GM03348 (cell line): ENCODE measurements at places on chromosomes 4 and X.

- no peak for DNase-seq
These were observed 121.6 kb upstream of the TRIM2 start for GRCh38 chr4:153082322-153083301.

DNA sequence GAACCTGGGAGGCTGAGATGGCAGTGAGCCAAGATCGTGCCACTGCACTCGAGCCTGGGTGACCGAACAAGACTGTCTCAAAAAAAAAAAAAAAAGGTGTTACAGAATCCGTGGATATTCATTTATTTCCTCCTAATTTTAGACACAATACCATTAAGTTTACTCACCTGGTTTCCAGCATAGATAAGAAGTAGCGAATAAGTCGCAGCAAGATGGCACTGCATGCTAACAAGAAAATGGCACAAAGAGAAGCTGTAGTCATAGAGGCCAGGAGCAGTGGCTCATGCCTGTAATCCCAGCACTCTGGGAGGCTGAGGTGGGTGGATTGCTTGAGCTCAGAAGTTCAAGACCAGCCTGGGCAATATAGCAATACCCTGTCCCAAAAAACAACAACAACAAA lies 17.0 kb upstream of the MOB1B start:
- DNase-seq = no peak

DNA sequence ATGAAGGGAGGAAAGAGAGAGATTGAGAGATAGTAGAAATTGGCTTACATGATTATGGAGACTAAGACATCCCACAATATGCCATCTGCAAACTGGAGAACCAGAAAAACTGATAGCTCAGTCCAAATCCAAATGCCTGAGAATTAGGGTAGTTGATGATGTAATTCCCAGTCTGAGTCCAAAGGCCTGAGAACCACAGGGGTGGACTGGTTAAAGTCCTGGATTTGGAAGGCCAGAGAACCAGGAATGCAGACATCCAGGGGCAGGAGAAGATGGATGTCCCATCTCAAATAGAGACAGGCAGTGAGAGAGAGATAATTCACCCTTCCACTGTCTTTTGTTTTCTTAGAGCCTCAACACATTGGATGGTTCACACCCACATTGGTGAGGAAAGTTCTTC lies 345.7 kb upstream of the SPANXN4 start:
- no peak for DNase-seq

GRCh38 chr4:16150716-16151115 lies 66.9 kb upstream of the PROM1 start:
- no peak for DNase-seq

DNA sequence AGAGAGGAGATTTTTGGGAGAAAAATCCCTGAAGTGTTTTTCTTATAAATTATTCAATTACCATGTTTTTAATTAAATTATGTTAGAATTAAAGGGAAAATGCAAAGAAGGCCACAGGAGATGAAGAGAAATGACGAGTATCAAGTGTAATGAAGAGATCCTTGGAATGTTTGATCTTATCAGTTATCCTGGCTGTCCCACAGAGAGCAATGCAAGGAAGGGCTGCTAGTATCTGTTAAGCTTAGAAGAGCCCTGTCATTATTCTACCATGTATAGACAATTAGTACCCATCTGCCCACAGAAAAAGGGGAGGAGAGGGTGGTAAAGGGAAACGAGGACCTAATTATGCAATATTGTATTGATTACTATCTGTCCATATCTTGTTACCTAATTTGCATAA lies 257.1 kb downstream of the BANK1 start:
- no peak for DNase-seq

GRCh38 chrX:130995439-130995838 lies 62.7 kb upstream of the ARHGAP36 start:
- no peak for DNase-seq

GRCh38 chr4:168593399-168593798 lies 96.5 kb downstream of the PALLD start:
- DNase-seq = no peak

DNA sequence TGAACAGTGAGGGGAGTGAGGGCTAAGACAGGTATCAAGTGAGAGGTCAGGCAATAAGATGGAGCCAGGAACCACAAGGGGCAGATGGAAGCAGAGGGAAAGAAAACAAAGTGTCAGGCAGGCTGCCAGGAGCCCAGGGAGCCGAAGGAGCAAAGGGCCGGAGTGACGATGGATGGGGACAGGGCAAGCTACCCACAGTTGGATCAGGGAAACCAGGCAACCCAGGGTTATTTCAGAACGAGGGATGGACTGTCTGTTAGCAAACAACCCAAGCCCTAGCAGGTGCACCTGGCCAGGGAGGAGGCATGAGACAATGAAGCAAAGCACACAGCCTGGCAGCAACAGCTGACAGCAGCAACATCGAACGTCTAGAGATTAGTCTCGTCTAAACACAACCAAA lies 39.2 kb downstream of the SEL1L3 start:
- DNase-seq = no peak

DNA sequence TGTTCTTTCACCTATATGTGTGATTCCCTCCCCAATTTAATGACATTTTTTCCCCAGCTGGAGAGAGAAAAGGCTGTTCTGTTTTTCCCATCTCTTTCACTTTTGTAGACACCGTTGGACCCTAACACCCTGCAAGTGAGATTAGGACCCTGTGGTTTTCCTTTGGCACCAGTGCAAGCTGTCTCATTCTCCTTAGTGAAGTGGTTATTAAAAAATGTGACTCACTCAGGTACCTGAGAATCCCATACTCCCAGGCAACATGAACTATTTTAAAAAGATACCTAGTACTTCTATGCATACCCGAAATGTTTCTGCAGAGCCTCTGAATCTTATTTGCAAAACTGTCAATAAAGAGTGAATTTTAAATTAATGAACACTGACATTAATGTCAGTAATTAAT lies 175.7 kb upstream of the TBC1D9 start:
- no peak for DNase-seq

DNA sequence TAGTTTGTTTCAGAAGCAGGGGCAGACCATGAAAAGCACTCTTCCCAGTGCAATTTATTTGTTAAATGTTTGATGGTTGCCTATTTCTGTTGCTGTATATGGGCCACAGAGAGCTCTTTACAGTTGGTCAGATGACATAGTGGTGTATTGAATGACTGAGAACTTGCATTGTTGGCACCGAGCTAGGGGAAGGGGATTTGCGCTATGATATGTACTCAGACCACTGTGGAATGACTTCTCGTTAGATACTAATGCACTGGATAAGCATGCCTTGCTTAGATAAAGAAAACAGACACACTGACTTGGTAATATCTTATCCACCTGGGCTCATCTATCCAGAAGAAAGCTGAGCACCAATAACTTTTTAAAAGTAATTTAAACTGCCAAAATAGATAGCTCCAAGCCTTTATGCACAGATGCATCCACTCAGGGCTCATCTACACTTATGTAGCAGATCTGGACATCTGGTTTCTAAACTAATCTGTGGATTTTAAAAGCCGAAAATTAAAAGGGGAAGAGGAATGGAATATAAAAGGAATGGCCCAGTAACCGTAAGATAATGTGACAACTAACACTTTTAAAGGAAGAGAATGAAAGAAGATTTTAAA lies 132.7 kb downstream of the GATB start:
- no peak for DNase-seq

DNA sequence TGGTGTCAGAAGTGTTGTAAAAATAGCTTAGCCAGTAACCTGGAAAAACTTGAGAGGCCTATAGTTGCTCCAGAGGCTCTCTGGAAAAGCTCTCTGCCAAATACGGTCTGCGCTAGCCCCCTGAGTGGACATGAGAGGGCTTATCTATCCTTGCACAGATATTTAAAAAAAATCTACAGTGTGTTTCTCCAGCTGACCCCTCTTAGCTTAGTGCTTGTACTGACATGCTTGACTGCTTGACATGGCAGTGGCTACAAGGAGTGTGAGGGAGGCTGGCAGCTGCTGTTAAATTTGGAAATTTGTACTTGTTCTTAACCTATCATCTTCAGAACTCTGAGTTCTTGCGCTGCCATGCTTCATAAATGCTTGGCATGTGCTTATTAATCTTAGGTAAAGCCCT lies 229.2 kb downstream of the RBMX2 start:
- DNase-seq = no peak

GRCh38 chrX:102745513-102745856 lies 24.9 kb downstream of the GPRASP3 start:
- DNase-seq = no peak

DNA sequence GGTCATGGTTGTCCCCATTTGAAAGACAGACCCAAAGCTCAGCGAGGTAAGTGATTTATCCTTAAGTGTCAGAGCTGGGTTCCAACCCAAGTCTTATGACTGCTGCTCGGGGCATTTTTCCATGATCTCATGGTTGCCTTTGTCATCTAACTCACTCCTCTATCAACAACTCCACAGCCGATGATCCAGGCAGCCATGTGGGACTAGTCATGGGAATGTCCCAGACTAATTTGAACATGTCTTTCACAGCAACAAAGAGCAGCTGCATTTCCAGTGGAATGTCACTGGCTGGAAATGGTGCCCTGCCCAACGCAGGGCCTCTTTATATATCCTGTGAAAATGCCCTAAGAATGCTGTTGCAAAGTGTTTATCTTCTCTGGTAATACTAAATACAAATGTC lies 284.8 kb upstream of the PPARGC1A start:
- no peak for DNase-seq

- peak; percentile 45 for DNase-seq
These were observed 57.9 kb downstream of the MND1 start for GRCh38 chr4:153402366-153402765.

DNA sequence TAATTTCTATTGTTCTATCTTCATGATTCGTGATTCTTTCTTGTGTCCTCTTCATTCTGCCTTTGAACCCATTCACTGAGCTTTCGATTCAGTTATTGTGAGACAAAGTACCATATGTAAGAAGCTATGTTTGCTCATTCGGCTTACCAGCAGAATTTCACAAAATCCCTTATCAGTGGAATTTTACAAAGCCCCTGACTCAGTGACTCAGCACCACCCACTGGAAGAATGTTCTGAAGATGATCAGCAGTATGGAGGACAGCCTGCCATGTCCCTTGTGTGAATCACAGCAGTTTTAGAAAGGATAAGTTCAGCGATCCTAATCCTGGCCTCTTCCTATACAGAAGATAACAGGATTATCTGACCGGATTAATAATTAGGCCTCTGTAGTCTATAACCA lies 5.8 kb upstream of the UXT start:
- DNase-seq = no peak

- DNase-seq = no peak
These were observed 49.6 kb upstream of the SPRY1 start for GRCh38 chr4:123346951-123347350.

- DNase-seq = no peak
These were observed 109.0 kb downstream of the ANTXR2 start for GRCh38 chr4:79964020-79964399.

DNA sequence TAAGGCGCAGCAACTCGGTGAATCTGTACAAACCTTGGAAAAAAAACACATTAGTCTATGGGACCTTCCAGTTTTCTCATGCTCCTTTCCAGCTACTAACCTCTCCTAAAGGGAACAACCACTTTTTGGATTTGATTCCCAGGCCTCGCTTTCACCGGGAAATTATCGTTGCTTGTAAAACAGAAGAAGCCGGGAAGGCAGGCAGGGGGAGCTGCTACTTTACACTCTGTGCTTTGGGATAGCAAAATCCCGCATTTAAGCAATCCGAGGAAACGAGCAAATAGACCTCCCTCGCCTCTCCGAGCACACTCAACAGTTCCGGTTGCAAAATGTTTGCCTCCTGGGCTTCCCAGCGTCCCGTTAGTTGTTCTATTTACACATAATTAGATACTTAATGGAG lies 1.2 kb downstream of the CD38 start:
- DNase-seq = peak; percentile 76

- peak; percentile 55 for DNase-seq
These were observed 185.3 kb upstream of the BCOR start for GRCh38 chrX:40282946-40283660.

DNA sequence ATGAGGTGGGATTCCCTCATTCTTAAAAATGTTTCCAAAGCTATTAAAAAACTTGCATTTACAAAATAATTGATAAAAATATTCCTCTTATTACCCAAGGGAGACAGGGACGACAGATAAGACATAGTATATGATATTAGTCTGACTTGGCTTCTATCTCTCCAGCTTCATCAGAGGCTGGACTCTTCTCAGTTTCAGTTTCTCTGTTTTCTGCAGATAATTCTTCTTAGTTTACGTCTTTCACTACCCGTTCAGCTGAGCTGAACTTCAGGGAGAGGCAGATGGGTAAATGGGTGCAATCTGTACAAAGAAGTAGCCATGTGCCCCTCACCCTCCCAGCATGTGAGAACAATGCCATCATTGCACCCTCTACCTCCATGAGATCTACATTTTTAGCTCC lies 214.0 kb upstream of the SLIT2 start:
- DNase-seq = no peak

- peak; percentile 30 for DNase-seq
These were observed 100.6 kb downstream of the AFF2 start for GRCh38 chrX:148601034-148601433.

GRCh38 chr4:26113339-26113940 lies 199.4 kb downstream of the SMIM20 start:
- no peak for DNase-seq

- peak; percentile 84 for DNase-seq
These were observed 46.1 kb downstream of the PGRMC2 start for GRCh38 chr4:128241425-128241913.

DNA sequence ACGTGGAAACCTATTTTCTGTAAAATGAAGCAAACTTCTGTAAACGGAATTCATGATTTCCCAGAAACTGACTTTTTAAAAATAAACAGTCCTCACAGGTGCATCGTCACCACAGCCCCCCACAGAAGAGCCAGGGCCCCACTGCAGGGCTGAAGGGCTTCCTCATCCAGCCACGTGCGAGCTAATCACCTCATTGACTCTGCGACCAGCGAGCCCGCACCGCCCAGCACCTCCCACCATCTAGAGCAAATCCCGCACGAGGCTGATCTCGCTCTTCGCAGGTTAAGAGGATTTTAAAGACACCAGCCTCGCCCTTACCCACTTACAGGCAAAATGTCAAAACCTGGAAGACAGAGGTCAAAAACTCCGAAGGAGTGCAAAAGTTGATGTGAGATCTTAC lies 14.8 kb downstream of the PPP2R3B start:
- no peak for DNase-seq

DNA sequence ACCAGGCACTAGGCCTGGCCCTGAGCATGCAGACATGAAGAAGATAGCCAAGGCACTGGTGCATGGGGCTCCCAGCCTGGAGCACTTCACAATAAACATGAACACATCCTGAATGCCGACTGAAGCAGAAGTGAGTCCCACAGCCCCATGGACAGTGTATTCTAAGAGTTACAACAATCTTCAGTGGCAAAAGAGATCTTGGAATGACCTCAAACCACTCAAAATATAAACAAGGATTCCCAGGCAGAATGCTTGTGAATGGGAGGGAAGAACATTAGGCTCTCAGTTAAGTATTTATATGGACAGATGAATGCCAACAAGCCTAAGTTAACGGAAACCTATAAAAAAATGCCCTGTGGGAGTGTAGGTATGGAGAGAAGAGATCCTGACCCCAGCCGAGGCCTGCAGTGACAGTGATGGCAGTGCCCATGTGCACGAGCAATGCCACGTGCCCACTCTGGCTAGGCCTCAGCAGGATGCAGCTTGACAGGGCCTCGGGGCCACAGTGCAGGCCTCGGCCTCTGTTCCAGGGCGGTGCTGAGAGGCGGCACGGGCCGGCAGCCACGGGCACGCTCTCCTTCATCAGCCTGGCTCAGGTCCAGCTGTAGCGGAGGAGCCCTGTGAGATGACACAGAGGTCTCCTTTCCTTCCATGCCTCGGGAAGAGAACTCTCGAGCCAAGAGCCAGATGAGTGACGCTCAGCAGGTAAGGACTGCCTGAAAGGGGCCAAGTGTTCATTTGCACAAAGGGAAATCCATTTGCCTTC lies 49.2 kb downstream of the IRF2 start:
- no peak for DNase-seq

GRCh38 chr4:148405161-148405893 lies 36.9 kb downstream of the NR3C2 start:
- DNase-seq = no peak

- DNase-seq = no peak
These were observed 2.0 kb downstream of the PGK1 start for GRCh38 chrX:78105944-78106650.
